ENCODE measurements at places on chromosomes 13 and 19.
A peak's percentile ranks its signal among the peaks of the same experiment; 100 is the strongest.

- DNase-seq = no peak
Observed at GRCh38 chr13:49830721-49831120, 38.2 kb upstream of the KPNA3 start.

DNA sequence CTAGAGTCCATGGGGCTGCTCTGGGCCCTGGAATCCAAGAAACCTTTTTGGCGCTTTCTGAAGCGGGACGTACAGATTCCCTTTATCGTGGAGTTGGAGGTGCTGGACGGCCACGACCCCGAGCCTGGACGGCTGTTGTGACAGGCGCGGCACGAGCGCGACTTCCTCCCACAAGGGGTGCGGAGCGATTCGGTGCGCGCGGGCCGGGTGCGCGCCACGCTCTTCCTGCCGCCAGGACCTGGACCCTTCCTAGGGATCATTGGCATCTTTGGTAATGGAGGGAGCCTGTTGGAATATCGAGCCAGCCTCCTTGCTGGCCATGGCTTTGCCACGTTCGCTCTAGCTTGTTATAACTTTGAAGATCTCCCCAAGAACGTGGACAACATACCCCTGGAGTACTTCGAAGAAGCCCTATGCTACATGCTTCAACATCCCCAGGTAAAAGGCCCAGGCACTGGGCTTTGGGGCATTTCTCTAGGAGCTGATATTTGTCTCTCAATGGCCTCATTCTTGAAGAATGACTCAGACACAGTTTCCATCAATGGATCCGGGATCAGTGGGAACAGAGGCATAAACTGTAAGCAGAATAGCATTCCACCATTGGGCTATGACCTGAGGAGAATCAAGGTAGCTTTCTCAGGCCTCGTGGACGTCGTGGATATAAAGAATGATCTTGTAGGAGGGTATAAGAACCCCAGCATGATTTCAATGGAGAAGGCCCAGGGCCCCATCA is 3.5 kb upstream of the ZFP82 start:
- no peak for DNase-seq

- no peak for DNase-seq
Observed at GRCh38 chr13:24746618-24747247, 17.2 kb upstream of the RNF17 start.

DNA sequence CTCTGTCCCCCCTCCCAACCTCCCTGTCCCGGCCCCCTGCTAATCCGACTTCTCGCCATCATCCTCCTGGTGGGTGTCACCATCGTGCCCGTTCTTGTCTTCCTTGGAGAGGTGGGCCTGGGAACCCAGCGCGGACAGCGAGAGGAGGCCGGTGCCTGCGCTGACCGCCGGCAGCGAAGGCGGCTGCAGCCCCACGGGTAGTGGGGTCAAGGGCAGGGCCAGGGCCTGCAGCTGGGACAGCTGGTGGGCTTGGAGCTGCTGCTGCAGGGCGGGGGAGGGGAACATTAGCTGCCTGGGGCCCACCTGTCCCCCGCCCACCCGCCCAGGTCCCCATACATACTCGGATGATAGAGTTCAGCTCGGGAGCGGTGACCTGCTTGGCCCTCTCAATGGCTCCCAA is 8.5 kb downstream of the TLE5 start:
- no peak for DNase-seq

- DNase-seq = no peak
Observed at GRCh38 chr13:41935501-41935900, 25.4 kb downstream of the VWA8 start.

GRCh38 chr13:23231241-23231640 is 50.5 kb downstream of the SGCG start:
- no peak for DNase-seq

DNA sequence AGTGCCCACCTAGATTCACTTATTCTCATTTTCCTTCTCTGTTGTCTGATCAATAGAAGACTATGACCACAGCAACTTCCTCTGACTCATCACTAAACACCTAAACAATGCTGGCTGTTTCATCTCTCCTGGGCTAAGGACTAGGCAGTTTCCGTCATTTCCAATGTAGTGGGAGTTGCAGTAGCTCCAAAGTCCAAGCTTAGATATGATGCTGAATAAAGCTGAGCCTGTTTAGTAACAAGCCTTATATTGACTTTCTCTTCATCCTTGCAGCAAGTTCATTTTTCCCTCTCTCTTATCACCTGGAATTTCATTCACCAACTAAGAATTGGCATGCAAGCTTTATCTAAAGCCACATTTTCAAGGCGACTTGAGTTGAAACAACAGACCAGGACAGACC is 53.5 kb upstream of the PCDH9 start:
- no peak for DNase-seq

GRCh38 chr19:919199-920050 is 2.3 kb downstream of the KISS1R start:
- DNase-seq = no peak

DNA sequence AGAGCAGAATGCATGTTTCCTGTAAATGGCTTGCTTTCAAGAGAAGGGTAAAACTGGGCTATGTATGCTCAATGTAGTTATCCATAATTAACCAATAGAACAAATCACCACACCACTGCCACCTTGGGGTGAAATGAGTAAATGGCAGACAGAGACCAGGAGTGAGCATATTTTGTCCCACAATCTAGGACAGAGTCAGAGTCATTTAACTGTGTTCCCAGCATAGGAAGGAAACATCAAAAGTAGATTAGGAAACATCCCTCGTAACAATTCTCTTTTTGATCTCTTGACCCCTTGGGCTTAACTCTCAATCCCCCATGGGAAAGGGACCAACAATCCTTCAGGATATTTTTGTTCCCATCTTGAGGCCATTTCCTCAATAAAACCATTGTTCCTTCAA is 224.8 kb downstream of the NHLRC3 start:
- peak; percentile 59 for DNase-seq

- DNase-seq = no peak
Observed at GRCh38 chr19:6253954-6254733, 25.6 kb downstream of the MLLT1 start.
